ENCODE measurements at places on chromosomes 5 and 9. TPM values are rescaled to one million over a fixed set of nuclear protein-coding genes. Genes with fewer than 3 reads are reported as not detected.

- H3K4me1 ChIP-seq, result no peaks in the 10 kb centered on the region
- H3K4me3 ChIP-seq, result no peak overlapping the region
- H3K27ac ChIP-seq, result no peak overlapping the region
- no peaks in the 10 kb centered on the region for H3K27me3 ChIP-seq
- no peaks in the 10 kb centered on the region for H3K36me3 ChIP-seq
- no peak for DNase-seq
Observed at GRCh38 chr5:172740428-172741205, 30.4 kb downstream of the DUSP1 start.

The SLC35D2 gene
- total RNA-seq, result 34.3 TPM

DNA sequence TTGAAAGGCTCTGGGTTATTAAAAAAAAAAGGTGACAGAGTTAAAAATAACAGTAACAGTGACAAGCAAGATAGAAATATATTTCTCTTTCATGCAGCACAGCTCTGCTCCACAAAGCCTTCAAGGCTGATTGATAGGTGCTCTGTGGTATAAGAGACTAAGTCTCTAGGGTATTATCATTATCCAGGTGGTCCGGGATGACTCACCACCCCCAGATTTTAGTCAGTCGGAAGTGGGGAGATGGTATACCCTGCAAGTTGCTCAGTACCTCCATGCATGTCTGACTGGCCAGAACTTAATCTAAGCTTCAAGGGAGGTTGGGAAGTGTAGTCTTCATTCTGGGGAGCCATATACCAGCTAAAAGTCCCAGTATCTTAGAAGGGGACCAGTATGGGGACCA lies 76.1 kb downstream of the SLC1A3 start:
- no peak overlapping the region for H3K4me3 ChIP-seq
- no peaks in the 10 kb centered on the region for H3K4me1 ChIP-seq
- DNase-seq, result no peak
- H3K36me3 ChIP-seq, result no peaks in the 10 kb centered on the region
- H3K27me3 ChIP-seq, result no peaks in the 10 kb centered on the region

The UIMC1 gene
- total RNA-seq, result 46.3 TPM

DNA sequence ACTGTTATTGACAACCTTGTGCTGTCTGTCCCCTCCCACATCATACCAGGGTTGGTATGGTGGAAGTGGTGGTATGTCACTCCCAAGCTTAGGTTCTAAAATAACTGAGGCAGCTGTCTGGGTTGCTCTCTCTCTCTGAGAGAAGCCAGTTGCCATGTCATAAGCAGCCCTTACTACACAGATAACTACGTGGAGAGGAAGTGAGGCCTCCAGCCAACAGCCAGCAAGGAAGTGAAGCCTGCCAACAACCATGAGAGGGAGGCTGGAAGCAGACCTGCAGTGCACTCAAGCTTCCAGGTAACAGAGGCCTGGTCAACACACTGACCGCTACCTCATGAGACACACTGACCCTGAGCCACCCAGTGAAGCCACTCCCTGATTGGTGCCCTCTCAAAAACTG lies 18.6 kb downstream of the CTNNAL1 start:
- no peaks in the 10 kb centered on the region for H3K27me3 ChIP-seq
- H3K4me3 ChIP-seq, result no peak overlapping the region
- H3K36me3 ChIP-seq, result peaks cover 54% of the 10 kb centered on the region
- no peak overlapping the region for H3K27ac ChIP-seq
- H3K4me1 ChIP-seq, result no peaks in the 10 kb centered on the region

DNA sequence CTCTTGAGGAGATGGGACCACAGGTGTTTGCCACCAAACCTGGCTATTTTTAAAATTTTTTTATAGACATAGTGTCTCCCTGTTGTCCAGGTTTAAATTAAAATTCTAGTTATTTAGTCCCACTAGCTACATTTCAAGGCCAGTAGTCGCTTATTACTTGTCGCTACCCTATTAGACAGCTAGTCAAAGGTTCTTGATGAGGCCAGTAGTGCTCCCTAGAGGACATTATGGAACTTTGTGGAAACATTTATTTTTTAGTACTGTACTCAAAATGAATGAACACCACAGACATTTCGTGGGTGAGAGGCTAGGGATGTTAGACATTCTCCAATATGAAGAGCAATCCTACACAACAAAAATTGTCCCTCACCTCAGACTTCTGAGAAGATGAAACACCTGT lies 14.4 kb upstream of the GRXCR2 start:
- no peaks in the 10 kb centered on the region for H3K4me1 ChIP-seq
- no peak for DNase-seq
- no peak overlapping the region for H3K27ac ChIP-seq
- H3K4me3 ChIP-seq, result no peak overlapping the region
- no peaks in the 10 kb centered on the region for H3K36me3 ChIP-seq

GRCh38 chr9:115596021-115596745 lies 478.2 kb upstream of the TNC start:
- no peaks in the 10 kb centered on the region for H3K27me3 ChIP-seq
- H3K4me1 ChIP-seq, result peaks cover 12% of the 10 kb centered on the region
- H3K36me3 ChIP-seq, result no peaks in the 10 kb centered on the region
- DNase-seq, result no peak

DNA sequence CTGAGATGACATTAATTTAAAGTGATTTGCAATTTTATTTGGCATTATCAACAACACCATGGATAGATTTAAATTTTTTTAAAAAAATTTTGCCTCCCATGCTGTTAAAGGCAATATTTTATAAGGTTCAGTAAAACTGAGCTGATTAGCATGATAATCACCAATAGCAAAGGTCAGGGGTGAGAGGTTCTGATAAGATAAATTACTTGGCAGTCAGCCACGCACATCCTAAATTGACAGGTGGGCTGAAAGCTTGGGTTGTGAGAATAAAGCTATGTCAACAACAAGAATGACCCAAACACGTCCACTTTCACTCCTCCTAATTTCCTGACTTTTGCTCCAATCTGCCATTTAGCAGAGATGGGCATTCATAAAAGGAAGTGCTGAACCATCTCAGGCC lies 127.1 kb downstream of the LHFPL2 start:
- DNase-seq, result no peak
- peaks cover 15% of the 10 kb centered on the region for H3K36me3 ChIP-seq
- H3K4me3 ChIP-seq, result peak overlapping the region; percentile 37
- H3K27me3 ChIP-seq, result no peaks in the 10 kb centered on the region
- no peak overlapping the region for H3K27ac ChIP-seq

- no peaks in the 10 kb centered on the region for H3K4me1 ChIP-seq
- no peaks in the 10 kb centered on the region for H3K27me3 ChIP-seq
- no peak overlapping the region for H3K4me3 ChIP-seq
Observed at GRCh38 chr9:2461892-2462291, 159.7 kb upstream of the VLDLR start.

DNA sequence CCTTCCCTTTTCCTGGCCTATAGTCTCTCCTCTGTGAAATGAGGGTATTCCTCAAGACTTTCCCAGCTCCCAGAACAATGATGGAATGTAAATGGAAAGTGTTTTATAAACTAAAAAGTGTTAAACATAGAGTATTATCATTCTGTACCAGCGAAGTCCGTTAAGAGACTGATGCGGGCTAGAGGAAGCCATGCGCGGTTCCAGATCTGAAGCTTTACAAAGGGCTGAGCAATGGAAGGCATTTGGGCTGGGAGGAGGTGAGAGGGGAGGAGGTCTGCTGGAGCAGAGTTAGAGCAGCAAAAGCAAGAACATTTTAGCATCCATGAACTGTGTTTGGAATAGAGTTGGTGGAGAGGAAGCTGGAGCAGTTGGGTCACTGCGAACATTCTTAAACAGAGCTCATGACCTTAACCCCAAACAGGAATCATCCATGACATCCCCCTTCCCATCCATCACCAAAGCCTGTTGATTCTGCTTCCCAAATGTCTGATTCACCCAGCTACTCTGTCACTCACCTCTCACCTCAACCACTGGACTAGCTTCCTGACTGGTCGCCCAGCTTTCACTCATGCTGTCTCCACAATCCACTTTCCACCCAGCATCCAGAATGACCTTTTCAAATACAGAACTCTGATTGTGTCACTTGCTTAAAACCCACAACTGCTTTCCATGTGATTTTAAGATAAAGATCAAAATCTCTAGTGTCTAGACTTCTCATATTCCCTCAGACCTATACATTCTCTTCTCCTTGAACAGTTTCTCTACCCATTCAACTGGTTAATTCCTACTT lies 37.1 kb downstream of the CDK5RAP2 start:
- peaks cover 63% of the 10 kb centered on the region for H3K36me3 ChIP-seq
- no peaks in the 10 kb centered on the region for H3K27me3 ChIP-seq
- H3K4me3 ChIP-seq, result no peak overlapping the region
- H3K4me1 ChIP-seq, result peaks cover 9% of the 10 kb centered on the region
- no peak overlapping the region for H3K27ac ChIP-seq

The RNF183 gene
- 0.48 TPM for total RNA-seq

- H3K27me3 ChIP-seq, result no peaks in the 10 kb centered on the region
- no peak overlapping the region for H3K4me3 ChIP-seq
- no peak for DNase-seq
- peak overlapping the region; percentile 83 for H3K27ac ChIP-seq
- peaks cover 7% of the 10 kb centered on the region for H3K4me1 ChIP-seq
Observed at GRCh38 chr5:168883991-168884390, 304.8 kb upstream of the PANK3 start.

The FAM120AOS gene
- total RNA-seq, result 44.9 TPM

GRCh38 chr5:113179156-113179555 lies 202.6 kb downstream of the DCP2 start:
- peak; percentile 55 for DNase-seq
- peaks cover 83% of the 10 kb centered on the region for H3K36me3 ChIP-seq
- no peaks in the 10 kb centered on the region for H3K27me3 ChIP-seq

GRCh38 chr5:114988096-114988495 lies 181.6 kb downstream of the TRIM36 start:
- H3K36me3 ChIP-seq, result no peaks in the 10 kb centered on the region
- H3K4me1 ChIP-seq, result no peaks in the 10 kb centered on the region
- no peak for DNase-seq
- H3K27me3 ChIP-seq, result no peaks in the 10 kb centered on the region
- no peak overlapping the region for H3K4me3 ChIP-seq

DNA sequence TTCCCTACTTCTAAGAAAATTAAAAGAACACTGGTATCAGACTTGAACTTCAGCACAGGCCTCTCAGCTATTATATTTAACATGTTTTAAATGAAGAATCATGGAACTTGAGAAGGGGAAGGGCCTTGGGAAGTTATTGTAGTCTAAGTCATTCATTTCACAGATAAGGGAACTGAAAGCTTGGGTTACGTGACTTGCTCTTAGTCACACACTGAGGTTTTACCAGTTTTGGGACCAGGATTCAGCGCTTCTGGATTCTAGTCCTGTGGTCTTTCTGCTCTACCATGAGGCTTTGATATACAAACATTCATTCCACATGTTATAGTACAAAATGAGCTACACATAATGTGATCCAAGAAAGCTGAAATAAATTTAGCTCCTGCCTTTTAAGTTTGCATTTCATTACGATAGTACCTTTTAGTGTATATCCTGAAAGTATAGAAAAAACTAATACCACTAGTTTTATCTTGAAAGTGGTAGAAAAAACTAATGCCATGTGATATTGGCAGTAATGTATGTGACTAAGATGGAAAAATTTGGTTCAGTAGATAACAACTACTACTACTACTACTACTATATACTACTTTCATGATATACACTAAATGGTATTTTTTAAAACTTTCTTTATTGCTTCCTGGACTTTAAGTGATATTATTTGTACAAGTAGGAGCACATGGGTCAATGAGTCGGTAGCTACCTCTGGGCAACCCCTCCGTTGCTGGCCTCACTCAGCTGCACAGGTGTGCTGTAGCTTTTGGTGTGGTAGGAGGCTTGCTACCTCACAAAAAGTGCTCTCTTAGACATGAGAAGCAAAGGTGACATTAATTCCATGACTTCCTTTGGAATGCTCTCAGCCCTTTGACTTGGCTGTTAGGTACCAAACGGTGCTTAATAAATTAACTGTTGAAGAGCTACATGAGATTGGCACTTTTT lies 40.7 kb downstream of the F2RL2 start:
- no peaks in the 10 kb centered on the region for H3K27me3 ChIP-seq
- no peaks in the 10 kb centered on the region for H3K36me3 ChIP-seq
- H3K27ac ChIP-seq, result no peak overlapping the region
- H3K4me3 ChIP-seq, result no peak overlapping the region

GRCh38 chr5:155562158-155562557 lies 548.6 kb downstream of the KIF4B start:
- no peak overlapping the region for H3K27ac ChIP-seq
- H3K4me1 ChIP-seq, result no peaks in the 10 kb centered on the region
- H3K36me3 ChIP-seq, result no peaks in the 10 kb centered on the region
- no peaks in the 10 kb centered on the region for H3K27me3 ChIP-seq
- no peak overlapping the region for H3K4me3 ChIP-seq

Data from endodermal cell (in vitro differentiated cells).